ENCODE measurements at places on chromosomes 13 and 19.

GRCh38 chr13:111171112-111171511 lies 56.0 kb downstream of the ARHGEF7 start:
- DNase-seq: no peak

DNA sequence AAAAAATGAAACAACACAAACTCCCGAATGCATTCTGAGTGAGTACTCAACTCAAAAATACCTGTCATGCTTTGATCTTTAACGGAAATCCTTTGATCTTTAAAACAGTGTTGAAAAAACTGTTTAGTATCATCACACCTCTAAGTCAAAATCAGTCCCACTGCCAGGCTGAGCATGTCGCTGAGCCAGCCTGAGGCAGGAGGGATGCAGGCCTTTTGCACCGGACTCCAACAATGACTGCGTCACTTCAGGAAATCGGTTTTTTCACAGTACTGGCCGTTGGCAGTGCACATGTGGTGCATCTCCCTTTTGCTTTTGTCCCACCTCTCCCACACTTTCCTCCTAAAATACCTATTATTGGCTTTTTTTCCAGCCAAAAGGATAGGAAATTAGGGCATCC lies 78.2 kb downstream of the SHISA2 start:
- no peak for DNase-seq

- DNase-seq: no peak
Observed at GRCh38 chr13:22454586-22454985, 726.2 kb upstream of the SGCG start.

- DNase-seq: no peak
Observed at GRCh38 chr13:30133996-30134395, 173.4 kb downstream of the KATNAL1 start.

DNA sequence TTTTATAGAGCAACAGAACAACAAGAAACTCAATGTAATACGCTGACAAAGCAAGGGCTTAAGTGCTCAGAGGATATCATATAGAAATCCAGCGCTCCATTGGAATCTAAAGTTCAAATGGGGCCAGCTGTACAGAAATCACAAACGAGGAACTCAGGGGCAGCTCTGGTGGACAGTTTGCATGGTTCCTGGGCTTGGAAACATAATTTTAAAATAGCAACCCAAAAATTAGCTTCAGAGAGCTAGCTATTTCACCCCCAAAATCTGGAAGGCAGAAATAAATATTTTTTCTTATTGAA lies 19.2 kb upstream of the LATS2 start:
- DNase-seq: no peak

DNA sequence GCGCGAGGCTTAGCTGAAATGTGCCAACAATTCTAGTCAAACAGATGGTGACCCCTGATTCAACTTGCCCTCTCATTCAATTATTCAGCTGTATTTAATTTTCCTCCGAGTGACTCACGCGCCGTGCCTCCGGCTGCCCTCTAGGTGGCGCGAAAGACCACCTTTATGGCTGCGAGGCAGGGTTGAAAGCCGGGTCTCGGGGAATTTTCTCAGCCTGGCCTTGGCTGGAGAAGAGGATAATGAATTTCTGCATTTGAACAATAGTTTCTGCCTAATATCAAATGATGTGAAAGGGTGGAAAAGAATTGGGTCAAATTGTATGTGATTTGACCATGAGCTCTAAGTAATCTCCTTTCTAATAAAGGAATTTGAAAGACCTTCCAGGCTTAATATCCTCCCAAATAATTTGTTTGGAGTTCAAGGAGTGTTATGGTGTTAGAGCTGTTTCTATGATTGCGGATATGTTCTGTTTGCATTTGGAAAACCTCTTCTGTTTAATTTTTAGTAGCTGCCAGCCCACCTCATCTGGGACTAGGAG lies 310.9 kb downstream of the ZNF536 start:
- DNase-seq: peak; percentile 86

GRCh38 chr19:29054886-29055675 lies 157.9 kb downstream of the UQCRFS1 start:
- DNase-seq: no peak

GRCh38 chr19:56319991-56320390 lies 5.4 kb upstream of the ZSCAN5A start:
- no peak for DNase-seq

GRCh38 chr13:110685305-110686020 lies 20.5 kb downstream of the CARS2 start:
- DNase-seq: no peak

- no peak for DNase-seq
Observed at GRCh38 chr19:30567536-30568232, 195.5 kb downstream of the ZNF536 start.

- DNase-seq: no peak
Observed at GRCh38 chr13:45255247-45255987, 54.6 kb upstream of the KCTD4 start.

- DNase-seq: no peak
Observed at GRCh38 chr19:46073268-46073922, 32.6 kb upstream of the IGFL4 start.

- peak; percentile 76 for DNase-seq
Observed at GRCh38 chr19:35352448-35353304, 5.0 kb downstream of the FFAR1 start.

GRCh38 chr19:19155495-19156219 lies 14.4 kb downstream of the MEF2B start:
- no peak for DNase-seq

DNA sequence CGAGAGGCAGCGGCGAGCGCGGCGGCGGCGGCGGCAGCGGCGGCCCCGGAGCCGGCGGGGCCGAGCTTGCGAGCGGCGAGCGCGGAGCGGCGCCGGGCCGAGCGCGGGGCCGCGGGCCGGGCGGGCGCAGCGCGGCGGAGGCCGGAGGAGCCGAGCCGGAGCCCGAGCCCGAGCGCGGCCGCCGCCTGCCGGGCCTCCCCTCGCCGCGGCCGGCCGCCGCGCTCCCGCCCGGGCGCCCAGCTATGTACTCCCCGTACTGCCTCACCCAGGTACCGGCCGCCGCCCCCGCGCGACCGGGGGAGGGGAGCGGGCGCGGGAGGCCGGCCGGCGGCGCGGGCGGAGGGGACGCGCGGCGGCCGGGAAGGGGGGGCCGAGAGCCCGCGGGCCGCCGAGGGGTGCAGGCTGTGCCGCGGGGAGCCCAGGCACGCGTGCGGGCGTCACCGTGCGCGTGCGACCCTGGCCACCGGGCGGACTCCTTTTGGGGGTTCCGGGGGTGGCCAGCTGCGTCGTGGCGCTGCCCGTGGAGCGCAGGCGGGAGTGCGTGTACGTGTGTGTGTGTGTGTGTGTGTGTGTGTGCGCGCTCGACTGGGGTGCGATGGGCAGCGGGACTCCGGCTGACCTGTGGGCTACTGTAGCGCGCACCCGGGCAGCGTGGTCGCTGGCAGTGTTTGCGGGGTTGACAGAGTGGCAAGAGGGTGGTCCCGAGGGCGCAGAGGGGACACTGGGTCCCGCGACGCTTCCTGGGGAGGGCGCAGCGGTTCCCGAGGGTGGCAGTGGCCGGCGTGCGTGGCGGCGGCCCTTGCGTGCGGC lies 526 bp downstream of the NFIX start:
- no peak for DNase-seq

DNA sequence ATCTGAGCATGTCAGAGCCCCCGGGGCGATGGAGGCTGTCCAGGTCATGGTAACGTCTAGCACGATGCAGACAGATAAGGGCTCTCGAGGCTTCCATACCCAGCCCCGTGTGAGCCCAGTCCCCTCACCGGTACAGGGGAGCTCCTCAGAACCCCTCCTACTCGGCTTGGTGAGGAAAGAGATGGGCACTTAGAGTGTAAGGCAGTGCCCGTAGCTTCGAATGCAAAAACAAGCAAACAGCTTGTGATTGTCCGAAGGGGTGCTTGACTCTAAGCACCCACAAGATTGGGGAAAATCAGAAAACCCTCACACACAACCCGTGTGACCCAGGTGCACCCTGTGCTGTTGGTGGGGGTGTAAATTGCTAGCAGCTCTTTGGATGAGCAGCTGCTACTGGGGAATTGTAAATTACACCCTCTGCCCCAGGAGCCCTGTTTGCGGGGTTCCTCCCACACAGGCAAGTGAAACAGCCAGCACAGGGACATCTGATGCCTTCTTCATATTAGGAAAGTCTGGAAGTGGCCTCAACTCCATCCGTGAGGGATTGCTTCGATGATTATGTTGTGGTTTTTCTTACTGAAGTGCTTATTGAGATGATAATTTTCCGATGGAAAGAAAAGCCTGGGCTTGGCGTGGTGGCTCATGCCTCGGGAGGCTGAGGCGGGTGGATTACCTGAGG lies 918 bp upstream of the PSPN start:
- DNase-seq: no peak

DNA sequence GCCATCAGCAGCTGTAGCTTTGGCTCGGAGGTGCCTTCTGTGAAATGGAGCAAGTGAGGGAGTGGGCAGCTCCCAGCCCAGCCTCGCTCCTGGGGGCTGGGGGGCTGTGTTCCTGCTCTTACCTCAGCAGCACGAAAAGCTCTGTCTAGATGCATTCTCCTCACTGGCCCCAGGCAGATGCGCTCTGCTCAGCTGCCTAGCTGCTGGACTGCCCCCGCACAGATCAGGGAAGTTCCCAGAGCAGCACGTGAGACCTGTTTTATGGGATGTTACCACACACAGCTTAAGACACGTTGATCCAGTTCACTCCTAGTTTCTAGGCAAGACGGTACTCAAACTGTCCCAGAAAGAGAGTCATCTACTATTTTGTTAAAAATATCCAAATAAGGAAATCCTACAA lies 13.6 kb downstream of the LCP1 start:
- no peak for DNase-seq

- no peak for DNase-seq
Observed at GRCh38 chr19:32642771-32643170, 32.2 kb downstream of the ANKRD27 start.

GRCh38 chr13:46679369-46680120 lies 117.4 kb downstream of the ESD start:
- DNase-seq: no peak

DNA sequence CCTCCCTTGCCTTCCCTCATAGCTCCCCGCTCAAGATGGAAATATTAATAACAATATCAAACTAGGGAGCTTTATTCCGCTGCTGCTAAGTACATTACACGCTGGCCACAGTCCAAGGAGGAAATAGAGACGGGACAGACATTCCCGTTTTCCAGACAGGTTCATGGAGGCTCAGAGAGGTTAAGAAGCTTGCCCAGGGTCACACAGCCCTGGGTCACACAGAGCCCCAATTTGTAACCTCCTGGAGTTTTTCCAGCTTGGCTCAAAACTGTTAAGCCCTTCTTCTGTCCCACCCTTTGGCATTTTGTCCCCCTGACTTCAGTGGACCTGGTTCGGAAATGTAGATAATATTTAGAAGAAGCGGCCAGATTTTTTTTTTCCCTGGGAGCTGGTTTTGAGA lies 2.0 kb downstream of the BICRA start:
- DNase-seq: no peak

DNA sequence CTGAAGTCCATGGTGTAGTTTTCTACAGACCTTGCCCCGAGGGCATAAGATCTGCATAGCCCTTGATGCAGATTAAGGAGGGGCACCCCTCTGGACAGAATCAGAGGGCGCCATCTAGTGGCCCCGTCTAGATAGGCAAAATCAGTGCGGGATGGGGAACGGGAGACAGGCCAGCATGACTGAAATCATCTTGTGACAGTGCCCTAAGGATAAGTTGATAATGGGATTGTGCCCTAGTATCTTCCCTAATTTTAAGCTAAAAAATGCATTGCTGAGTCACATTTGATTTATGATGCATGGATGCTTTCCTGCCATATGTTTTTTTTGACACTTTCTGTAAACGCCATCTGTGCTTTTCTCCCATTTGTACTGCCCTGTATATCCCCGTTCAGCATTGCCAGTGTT lies 19.0 kb upstream of the GPI start:
- peak; percentile 20 for DNase-seq

DNA sequence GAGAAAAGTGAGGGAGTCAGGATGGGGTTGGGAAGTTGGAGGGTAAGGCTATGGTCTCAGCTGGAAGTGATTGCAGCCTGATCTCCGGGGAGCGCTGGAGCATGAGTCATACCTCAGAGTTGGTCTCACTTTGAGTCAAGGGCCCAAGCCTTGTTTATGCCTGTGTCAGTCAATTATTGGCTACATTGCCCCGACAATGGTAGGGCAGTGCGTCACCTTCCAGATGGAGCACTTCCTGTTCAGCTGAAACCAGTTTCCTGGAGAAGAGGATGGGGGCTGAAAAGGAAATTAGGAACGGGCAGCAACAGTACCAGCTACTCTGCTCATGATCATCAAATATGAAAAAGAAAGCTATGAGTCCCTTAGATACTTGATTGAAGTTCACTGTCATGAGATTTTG lies 60.4 kb downstream of the ADGRE1 start:
- DNase-seq: no peak

GRCh38 chr19:2234996-2235380 lies 1.1 kb downstream of the PLEKHJ1 start:
- DNase-seq: no peak

GRCh38 chr13:59356607-59357006 lies 807.1 kb downstream of the DIAPH3 start:
- DNase-seq: peak; percentile 79

- DNase-seq: no peak
Observed at GRCh38 chr13:49272296-49272695, 24.6 kb downstream of the CDADC1 start.

All from NCI-H1105 treated with DMSO at 0.1 percent for 48 hours (cell line).